ENCODE measurements at places on chromosomes 3 and 15.

DNA sequence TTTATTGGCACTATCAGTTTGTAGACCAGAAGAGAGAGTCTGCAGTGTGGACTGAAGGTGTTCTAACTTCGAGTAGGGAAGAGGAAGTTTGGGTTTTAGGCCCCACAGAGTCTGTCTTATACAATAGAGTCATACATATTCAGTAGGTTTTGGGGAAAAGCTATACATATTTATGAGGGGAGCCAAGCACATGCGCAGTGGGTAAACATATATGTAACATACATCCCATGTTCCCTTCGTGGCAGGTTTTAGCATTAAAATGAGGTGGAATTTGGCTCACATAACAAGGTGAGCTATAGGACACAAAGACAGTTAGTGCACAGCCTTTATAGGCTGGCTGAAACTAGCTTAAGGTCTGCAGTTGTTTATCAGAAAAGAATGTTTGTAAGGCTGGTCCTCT is 4.9 kb downstream of the GALK2 start:
- no peak for DNase-seq

DNA sequence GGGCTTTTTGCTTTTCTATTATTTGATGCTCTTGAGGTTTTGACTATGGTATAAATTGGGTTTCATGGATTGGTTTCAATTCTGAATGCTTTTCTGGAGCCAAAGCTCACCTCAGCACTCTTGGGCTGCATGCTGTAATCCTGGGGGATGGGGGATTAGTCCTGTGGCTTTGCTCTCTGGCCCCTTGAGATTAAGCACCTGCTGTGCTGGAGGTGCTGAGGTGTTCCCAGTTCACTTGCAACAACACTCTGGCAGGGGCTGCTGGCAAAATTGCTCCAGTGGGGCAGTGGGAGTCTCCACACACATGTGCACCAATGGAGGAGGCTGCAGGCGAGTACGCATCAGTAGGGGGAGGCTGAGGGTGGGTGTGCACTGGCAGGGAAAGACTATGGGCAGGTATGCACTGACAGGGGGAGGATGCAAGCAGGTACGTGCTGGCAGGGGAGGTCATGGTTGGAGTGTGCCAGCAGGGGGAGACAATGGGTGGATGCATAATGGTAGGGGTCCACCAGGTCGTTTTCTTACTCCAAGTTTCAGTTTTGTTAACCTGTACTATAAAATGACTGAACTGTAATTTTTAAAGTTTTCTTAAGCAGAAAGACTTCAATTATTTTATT is 489.2 kb downstream of the FGF12 start:
- no peak for DNase-seq

DNA sequence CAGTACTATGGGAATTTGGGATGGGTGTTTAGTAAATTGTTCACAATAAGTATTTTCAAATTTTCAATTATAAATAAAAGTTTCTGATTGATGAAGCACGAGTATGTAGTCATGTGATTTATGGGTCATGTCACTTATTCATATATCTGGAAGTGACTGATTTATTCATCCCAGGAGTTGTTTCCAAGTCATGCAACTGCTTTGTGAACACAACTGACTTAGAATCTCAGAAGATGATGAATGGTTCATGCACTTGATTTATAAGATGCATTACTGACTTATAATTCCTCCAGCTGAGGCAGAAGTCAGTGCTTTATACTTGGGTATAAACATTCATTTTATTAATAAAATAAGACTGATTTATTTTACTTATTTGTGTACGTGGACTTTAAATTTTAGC is 137.8 kb upstream of the CBLB start:
- no peak for DNase-seq

DNA sequence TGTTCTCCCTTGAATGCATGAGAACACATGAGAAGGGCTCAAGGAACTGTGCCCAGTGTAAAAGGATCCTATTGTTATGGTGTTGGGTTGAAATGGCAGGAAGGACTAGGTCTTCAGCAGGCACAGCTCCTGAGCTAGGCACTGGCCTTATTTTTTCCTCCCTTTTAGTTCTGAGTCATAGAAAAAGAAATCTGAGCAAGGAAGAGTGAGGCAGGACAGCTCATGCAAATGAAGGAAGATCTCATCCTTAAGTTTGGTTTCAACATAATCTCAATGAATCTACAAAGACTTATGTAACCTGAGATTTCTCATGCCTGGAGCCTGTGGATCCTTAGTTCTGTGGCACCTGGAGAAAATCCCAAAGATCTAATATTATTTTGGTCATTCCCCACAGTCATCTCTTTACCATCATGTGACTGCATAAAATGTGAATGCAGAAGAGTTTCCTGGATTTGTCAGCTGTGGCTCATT is 188.6 kb upstream of the TBL1XR1 start:
- no peak for DNase-seq

DNA sequence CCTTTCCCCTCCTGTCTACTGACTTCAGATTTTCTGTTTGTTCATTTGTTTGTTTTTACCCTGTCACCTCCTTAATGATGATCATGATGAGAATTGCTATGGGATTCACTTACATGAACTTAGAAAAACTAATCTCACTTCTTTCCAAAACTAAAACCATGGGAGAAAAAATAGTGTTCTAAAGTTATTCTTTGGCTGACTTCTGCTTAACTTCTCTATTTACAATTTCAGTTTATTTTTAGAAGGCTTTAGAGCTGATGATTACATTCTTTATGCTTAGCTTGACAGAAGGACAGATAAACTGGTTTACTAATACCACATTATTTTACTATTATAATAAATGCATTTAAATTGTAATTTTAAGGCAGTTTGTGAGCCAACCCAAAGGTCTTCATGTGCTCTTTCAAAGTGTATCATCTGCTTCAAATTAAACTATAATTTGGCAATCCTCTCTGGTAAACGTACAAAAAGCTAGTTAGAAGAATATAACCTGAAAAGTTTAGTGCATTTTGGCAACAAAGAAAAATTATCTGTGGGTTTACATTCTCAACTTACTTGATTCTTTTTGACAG is 676.8 kb upstream of the UBE2E2 start:
- DNase-seq, result no peak

DNA sequence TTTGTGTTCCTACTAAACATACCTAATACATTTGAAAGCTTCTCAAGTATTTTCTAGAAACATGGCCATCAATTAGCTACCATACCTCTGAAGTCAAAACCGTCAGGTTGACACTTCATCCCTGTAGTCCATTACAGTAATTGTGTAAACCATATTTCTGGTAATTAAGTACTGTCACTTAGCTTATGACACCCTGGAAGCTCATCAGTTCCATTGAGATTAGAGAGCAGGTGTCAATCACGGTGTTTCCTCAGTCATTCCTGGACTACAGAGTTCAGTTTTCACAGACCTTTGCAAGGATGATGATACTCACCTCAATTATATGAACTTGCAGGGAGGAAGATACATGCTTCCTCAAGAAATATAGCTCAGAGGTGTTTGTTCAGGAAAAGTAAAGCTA is 552.0 kb downstream of the SI start:
- no peak for DNase-seq

GRCh38 chr3:8727605-8728512 is 5.7 kb upstream of the CAV3 start:
- no peak for DNase-seq

- DNase-seq, result no peak
Observed at GRCh38 chr3:21703291-21703690, 47.7 kb downstream of the ZNF385D start.

- no peak for DNase-seq
Observed at GRCh38 chr3:17747890-17748247, 5.4 kb upstream of the TBC1D5 start.

DNA sequence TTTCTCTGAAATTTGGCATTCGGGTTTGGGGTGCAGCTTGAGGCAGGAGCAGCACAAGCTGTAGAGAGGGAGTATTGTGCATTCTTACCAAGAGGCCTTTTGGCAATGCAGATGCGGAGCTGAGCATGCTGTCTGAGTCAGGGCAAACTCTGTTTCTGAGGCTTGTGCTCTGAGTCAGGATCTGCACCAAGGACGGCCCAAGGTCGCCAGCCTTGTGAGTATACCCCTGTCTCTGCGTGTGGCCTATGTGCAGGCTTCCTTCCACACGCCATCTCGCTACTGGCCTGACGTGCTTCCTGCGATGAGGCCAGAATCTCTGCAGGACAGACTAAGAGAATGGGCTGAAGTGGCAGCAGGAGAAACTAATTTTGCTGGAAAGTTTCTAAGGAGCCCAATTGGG is 83.8 kb upstream of the ROPN1 start:
- DNase-seq, result no peak

DNA sequence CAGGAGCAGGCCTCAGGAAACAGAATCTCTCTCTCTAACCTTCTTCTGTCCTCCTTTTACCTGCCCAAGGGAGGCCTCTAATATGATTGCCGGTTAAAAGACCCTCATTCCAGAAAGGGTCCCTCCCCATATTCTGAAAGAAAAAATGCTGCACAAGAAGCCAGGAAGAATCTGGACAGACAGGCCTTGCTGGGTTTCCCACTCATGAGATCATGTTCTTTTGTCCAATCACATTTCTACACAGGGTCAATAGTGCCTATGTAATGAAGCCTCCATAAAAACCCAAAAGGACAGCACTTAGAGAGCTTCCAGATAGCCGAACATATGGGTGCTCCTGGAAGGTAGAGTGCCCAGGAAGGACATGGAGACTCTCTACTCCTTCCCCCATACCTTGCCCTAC is 146.0 kb downstream of the MYO9A start:
- DNase-seq, result no peak

- no peak for DNase-seq
Observed at GRCh38 chr3:16295298-16295890, 30.4 kb downstream of the OXNAD1 start.

- no peak for DNase-seq
Observed at GRCh38 chr3:126350502-126351085, 6.6 kb downstream of the KLF15 start.

DNA sequence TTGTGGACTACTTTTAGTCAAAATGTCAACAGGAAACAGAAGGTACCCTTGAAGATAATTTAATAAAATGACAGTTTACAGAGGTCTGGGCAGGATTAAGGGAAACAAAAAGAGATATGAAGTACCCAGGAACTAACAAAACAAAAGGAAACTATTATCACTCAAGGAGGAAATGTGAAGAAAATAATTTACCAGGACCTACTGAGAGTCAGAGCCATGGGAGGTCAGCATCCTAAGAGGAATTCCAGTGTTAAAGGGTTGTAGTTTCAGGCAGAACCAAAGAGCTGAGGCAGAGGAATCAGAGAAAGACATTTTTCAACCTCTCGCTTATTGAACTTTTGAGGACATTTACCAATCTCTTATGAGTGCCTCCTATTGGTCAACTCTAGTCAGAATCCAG is 408.9 kb upstream of the CBLB start:
- no peak for DNase-seq

- DNase-seq, result no peak
Observed at GRCh38 chr15:64912379-64913325, 950 bp downstream of the ANKDD1A start.

DNA sequence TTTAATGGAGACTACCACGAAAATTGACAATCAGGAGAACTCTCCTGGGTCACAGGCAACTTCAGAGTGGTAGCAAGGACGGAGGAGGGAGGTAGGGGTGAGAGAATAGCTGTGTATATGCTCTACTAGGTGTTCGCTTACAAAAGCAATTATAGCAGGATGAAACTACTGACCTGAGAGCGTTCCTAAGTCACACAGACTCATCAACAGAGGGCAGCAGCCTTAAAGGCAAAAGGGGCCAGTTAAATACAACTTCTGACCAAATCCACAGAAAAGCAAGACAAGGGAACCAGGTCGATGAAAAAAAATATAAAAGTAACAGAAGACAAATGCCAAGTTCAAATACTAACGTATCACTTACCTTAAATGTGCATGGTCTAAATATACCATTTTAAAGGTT is 894.6 kb downstream of the PLOD2 start:
- DNase-seq, result no peak

DNA sequence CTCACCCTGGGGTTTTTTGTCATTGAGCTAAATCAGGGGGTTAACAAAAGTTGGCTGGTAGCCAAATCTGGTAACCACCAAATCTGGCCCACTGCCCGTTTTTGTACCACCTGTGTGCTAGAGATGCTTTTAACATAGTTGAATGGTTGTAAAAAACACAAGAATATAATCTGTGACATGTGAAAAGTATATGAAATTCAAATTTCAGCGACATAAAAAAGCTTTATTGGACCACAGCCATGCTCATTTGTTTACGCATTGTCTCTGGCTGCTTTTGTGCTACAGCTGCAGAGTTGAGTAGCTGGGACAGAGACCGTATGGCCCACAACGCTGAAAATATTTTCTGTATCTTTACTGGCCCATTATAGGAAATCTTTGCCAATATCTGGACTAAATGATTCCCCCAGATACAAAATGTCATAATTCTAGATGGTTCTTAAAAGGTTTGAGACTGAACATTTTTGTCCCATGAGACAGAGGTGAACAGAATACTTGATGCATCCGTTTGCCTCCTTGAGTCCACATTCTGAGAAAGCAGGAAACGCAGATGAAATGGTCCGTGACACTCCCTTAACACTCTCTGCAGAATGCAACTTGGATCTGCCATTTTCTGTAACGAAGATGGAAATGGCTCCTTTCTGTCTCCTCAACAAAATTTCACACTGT is 120.9 kb upstream of the PDZRN3 start:
- no peak for DNase-seq

DNA sequence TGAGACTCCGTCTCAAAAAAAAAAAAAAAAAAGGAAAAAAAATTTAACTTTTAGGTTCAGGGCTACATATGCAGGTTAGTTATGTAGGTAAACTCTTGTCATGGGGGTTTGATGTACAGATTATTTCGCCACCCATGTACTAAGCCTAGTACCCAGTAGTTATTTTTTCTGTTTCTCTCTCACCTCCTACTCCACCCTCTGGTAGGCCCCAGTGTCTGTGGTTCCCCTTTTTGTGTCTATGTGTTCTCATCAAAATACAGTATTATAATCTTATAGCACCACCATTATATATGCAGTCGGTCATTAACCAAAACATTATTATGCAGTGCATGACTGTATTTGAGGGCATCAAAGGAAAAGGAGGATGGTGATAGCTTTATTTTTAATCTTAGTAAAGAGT is 47.3 kb downstream of the CHP1 start:
- DNase-seq, result no peak

All from type B pancreatic cell (in vitro differentiated cells).